ENCODE measurements at places on chromosomes 2 and 18. TPM values are rescaled to one million over a fixed set of nuclear protein-coding genes. Genes with fewer than 3 reads are reported as not detected.

Gene ZNF396
- 4.8 TPM for total RNA-seq

Gene SLC5A7
- total RNA-seq = 0.36 TPM

Gene RNF152
- total RNA-seq = 23.6 TPM

Gene FBXO41
- total RNA-seq = 5.5 TPM

Gene SUPT7L
- 39.8 TPM for total RNA-seq

Gene PCGF1
- total RNA-seq = 32.8 TPM

DNA sequence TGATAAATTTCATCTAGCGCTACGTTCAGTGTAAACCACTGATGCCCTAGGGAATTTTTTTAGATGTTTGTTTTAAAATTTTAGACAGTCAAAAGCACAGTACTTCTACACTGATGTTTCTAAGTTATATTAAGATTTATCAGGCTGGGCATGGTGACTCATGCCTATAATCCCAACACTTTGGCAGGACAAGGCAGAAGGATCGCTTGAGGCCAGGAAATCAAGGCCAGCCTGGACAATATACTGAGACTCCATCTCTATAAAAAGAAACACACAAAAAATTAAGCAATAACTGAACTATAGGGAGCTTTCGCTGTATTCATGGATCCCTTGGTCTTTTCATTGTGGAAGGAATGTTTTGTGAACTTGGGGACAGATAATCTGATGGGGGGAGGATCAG, 50.6 kb upstream of the MAPRE2 start:
- H3K27me3 ChIP-seq = peaks cover 18% of the 10 kb centered on the region
- no peak overlapping the region for H3K27ac ChIP-seq
- no peak overlapping the region for H3K4me3 ChIP-seq
- no peaks in the 10 kb centered on the region for H3K36me3 ChIP-seq
- no peak for DNase-seq

- H3K4me3 ChIP-seq = no peak overlapping the region
- no peaks in the 10 kb centered on the region for H3K36me3 ChIP-seq
- peaks cover 38% of the 10 kb centered on the region for H3K4me1 ChIP-seq
- no peak overlapping the region for H3K27ac ChIP-seq
- no peaks in the 10 kb centered on the region for H3K27me3 ChIP-seq
- DNase-seq = no peak
These were observed 183.1 kb downstream of the C1D start for GRCh38 chr2:67879586-67880290.

GRCh38 chr2:121400201-121400600, 115.2 kb upstream of the TFCP2L1 start:
- H3K4me3 ChIP-seq = no peak overlapping the region
- no peaks in the 10 kb centered on the region for H3K27me3 ChIP-seq
- H3K27ac ChIP-seq = no peak overlapping the region
- no peak for DNase-seq
- peaks cover 35% of the 10 kb centered on the region for H3K36me3 ChIP-seq

DNA sequence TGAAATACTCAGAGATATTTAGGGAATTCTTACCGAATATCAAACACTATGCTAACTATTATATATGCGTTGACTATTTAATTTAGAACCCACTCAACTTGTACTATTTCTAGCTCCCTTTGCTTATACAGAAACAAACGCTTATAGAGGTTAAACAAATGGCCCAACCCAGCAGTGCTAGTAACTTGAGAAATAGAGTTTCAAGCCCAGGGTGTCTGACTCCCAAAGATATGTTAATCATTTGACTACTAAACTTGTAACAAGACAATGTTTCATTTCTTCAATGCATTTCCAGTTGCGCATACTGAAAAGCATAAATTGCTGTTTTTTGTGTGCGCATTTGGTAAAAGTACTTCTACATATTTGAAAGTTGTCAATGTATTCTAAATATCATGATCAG, 310.3 kb downstream of the GALNT13 start:
- no peaks in the 10 kb centered on the region for H3K27me3 ChIP-seq
- no peak overlapping the region for H3K27ac ChIP-seq
- H3K4me3 ChIP-seq = no peak overlapping the region

GRCh38 chr18:46601141-46601805, 55.7 kb downstream of the LOXHD1 start:
- DNase-seq = no peak
- peaks cover 19% of the 10 kb centered on the region for H3K27me3 ChIP-seq
- no peak overlapping the region for H3K4me3 ChIP-seq
- H3K4me1 ChIP-seq = no peaks in the 10 kb centered on the region

DNA sequence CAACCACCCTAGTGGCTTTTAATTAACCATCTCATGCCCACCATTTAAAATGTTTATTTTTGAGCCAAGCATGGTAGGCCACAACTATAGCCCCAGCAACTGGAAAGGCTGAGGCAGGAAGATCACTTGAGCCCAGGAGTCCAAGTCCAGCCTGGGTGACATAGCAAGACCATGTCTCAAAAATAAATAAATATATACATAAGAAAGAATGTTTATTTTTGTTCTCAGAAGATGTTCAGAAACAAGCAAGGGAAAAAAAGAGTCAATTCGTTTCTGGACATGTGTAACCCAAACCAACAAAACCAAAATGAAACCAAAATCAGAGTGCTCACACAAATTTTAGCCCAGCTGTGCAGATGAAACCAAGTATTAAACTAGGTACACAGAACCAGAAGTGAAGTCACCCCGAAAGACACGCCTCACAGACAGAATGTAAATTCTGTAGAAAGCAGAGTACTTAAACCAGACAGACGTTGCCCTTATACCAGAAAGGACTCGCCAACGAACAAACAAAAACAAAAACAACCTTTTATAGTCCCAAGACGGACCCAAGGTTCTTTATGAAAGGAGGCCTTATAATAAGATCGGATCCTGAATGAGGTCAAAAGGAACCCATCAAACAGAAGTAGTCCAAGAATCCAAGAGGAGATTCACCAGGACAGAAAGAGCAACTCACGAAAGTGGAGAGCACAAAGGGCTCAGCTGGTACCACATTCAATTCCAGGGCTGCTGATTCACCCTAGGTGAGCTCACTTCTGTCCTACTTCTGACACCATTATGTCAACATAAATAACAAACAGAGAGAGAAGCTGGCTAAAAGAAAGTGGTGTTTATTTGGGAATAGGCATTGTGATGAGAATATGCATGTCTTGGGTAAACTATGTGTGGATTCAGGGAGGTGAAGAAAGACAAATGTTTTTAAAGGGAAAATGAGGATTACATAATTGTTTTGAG, 31.8 kb upstream of the MTCL1 start:
- no peak overlapping the region for H3K4me3 ChIP-seq
- no peaks in the 10 kb centered on the region for H3K36me3 ChIP-seq
- no peaks in the 10 kb centered on the region for H3K4me1 ChIP-seq
- H3K27me3 ChIP-seq = no peaks in the 10 kb centered on the region
- DNase-seq = no peak

- H3K27ac ChIP-seq = no peak overlapping the region
- peaks cover 12% of the 10 kb centered on the region for H3K4me1 ChIP-seq
- no peak for DNase-seq
- H3K36me3 ChIP-seq = no peaks in the 10 kb centered on the region
- H3K4me3 ChIP-seq = no peak overlapping the region
These were observed 150.6 kb downstream of the MYT1L start for GRCh38 chr2:2180446-2180845.

GRCh38 chr2:119175517-119175916, 17.0 kb upstream of the C1QL2 start:
- no peaks in the 10 kb centered on the region for H3K4me1 ChIP-seq
- H3K27me3 ChIP-seq = peaks cover 10% of the 10 kb centered on the region
- no peak overlapping the region for H3K4me3 ChIP-seq
- no peak overlapping the region for H3K27ac ChIP-seq

DNA sequence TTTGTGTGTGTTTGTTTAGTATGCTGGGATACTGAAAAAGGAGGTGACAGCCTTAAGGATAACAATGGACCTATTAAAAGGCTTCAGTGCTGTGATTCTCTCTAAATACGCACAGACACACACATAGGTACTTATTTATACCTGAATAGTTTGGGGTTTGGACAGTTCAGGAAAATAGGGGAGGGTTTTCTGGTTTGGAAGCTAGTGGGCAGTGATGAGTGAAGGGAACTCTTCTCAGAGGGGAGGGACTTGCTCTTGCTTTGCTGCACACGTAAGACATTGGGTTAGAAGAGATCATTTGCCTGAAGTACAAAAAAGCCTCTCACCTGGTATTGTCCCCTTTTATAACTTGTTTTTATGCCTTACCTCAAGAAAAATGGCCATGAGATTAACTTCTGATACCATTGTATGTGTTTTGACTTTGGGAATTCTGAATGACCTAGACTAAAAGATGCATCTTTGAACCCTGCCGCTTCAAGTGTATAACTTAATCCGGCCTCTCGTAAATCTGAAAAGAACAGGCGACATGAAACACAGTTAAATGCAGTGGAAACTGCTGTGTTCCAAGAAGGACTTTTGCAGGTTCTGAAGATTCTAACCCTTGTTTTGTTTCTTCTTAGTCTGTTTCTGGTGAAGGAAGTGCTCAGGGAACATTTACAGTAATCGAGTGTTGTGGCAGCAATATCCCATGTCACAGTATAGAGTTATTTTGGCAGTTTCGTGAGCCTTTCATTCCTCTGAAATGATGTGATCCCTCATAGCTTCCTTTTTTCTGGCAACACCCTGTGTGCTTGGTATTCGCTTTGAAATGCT, 2.5 kb downstream of the CRIM1 start:
- H3K36me3 ChIP-seq = no peaks in the 10 kb centered on the region
- no peak for DNase-seq
- H3K27ac ChIP-seq = peak overlapping the region; percentile 92

- H3K36me3 ChIP-seq = no peaks in the 10 kb centered on the region
- H3K4me3 ChIP-seq = no peak overlapping the region
- no peak overlapping the region for H3K27ac ChIP-seq
- H3K4me1 ChIP-seq = peaks cover 40% of the 10 kb centered on the region
These were observed 105.6 kb downstream of the HNRNPLL start for GRCh38 chr2:38496927-38497669.

GRCh38 chr2:47237375-47238334, 82.5 kb upstream of the STPG4 start:
- H3K27me3 ChIP-seq = peaks cover 12% of the 10 kb centered on the region
- H3K36me3 ChIP-seq = no peaks in the 10 kb centered on the region
- H3K4me1 ChIP-seq = peaks cover 25% of the 10 kb centered on the region
- peak overlapping the region; percentile 21 for H3K27ac ChIP-seq
- no peak for DNase-seq

GRCh38 chr18:55115606-55116005, 156.3 kb upstream of the CCDC68 start:
- no peaks in the 10 kb centered on the region for H3K27me3 ChIP-seq
- H3K4me3 ChIP-seq = no peak overlapping the region
- peaks cover 9% of the 10 kb centered on the region for H3K4me1 ChIP-seq
- DNase-seq = no peak

DNA sequence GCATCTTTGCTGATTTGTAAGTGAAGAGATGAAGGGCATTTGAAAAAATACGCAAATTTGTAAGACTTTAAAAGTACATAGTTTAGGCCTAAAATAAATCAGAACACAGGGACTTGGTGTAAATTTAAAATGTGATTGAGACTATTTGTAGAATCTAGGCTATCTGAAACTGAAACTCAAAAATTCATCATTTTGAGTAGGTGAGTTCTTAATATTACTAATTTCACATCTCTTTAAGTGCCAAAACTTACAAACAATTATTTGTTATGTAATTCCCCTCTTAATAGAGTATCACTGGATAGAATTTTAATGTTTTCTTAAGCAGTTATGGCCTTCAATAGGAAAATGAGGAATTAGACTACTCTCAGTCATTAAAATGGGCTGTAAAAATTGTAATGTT, 14.0 kb upstream of the HRH4 start:
- DNase-seq = no peak
- no peak overlapping the region for H3K4me3 ChIP-seq
- H3K27ac ChIP-seq = no peak overlapping the region
- H3K36me3 ChIP-seq = peaks cover 29% of the 10 kb centered on the region
- H3K27me3 ChIP-seq = no peaks in the 10 kb centered on the region
- no peaks in the 10 kb centered on the region for H3K4me1 ChIP-seq

DNA sequence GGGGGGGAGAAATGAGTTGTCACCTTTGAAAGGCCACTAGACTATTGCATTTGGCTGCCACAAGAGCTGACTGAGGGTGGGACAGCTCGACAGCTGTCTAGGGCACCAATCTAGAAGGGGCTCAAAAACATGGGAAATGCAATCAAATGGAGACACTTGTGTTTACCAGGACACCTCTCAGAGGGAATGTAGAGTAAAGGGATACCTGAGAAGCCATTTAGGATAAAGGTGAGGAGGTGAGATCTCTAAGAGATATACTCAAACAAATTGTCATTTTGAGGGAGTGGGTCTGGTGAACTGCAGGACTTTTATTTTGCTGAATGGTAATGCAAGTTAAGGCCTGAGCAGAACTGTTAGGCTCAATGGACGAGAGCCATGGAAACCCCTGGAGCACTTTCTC, 159.8 kb downstream of the DDX1 start:
- H3K4me1 ChIP-seq = peaks cover 41% of the 10 kb centered on the region
- no peak for DNase-seq
- no peaks in the 10 kb centered on the region for H3K36me3 ChIP-seq
- no peak overlapping the region for H3K27ac ChIP-seq

DNA sequence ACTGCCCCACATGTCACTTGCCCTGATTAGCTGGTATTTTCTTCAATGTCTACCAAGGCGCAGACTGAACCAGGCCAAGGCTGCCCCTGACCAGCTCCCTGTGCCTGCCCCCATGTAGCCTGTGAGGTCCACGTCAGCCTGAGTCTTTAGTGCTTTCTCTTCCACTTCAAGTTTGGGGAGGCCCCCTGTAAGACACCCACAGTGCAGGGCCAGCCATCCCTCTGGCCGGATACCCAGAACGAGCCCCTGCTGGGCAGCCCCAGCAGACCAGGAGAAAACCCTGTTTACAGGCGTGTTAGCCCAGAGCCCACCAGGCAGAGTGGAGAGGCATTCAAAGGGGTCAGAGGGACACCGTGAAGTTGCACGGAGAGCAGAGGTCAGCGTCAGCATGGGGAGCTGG, 92.4 kb downstream of the TFCP2L1 start:
- peaks cover 10% of the 10 kb centered on the region for H3K27me3 ChIP-seq
- H3K4me3 ChIP-seq = no peak overlapping the region
- no peak overlapping the region for H3K27ac ChIP-seq
- no peak for DNase-seq
- no peaks in the 10 kb centered on the region for H3K36me3 ChIP-seq

DNA sequence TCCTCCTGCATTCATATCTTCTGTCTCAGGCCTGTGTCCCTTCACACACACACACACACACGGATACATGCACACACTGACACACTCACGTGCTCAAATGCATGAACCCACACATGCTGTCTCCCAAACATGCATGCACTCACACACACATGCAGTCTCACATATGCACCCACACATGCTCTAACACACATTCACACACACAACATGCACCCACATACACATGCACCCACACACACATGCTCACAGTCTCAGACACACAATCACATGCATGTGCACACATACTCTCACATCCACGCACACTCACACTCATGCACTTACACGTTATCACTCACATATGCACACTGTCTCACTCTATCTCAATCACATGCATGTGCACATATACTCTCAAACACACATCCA, 1.9 kb upstream of the CD226 start:
- H3K4me3 ChIP-seq = no peak overlapping the region
- H3K36me3 ChIP-seq = no peaks in the 10 kb centered on the region
- no peaks in the 10 kb centered on the region for H3K27me3 ChIP-seq
- H3K4me1 ChIP-seq = peaks cover 4% of the 10 kb centered on the region

GRCh38 chr2:175010848-175011254, 5.7 kb upstream of the CHN1 start:
- no peak overlapping the region for H3K27ac ChIP-seq
- H3K27me3 ChIP-seq = peaks cover 7% of the 10 kb centered on the region
- no peak for DNase-seq
- no peak overlapping the region for H3K4me3 ChIP-seq
